ENCODE measurements at places on chromosomes 4 and X. TPM values are rescaled to one million over a fixed set of nuclear protein-coding genes. Genes with fewer than 3 reads are reported as not detected.

- no peaks in the 10 kb centered on the region for H3K4me1 ChIP-seq
- peak within 1 kb of the TSS; percentile 97 for H3K27ac ChIP-seq
- no peaks in the 10 kb centered on the region for H3K27me3 ChIP-seq
- no peak for DNase-seq
- peak within 1 kb of the TSS; percentile 84 for H3K4me3 ChIP-seq
- H3K36me3 ChIP-seq, result no peaks in the 10 kb centered on the region
These were observed at the start of gene PPP1R3F for GRCh38 chrX:49269767-49270248. TSS of gene PPP1R3F (plus strand) at chrX:49269793. CDS start at chrX:49269870, 77 bp downstream.

DNA sequence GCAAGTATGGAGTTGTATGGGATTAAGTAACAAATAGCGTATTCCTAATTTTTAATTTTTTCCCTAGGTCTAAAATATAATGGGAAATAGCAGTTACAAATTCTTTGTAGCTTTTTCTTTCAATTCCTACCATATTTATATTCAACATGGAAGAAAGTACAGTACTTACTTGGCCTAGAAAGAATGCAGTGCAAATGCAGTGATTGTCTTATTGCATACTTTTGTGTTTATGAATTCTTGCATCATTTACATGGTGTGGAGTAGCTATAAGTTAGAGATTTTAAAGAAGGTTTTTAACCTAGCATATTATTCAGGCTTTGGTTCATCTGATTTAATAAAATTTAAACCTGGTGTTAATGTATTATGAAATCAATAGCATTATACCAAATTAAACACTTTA lies 263.3 kb downstream of the BMPR1B start:
- no peaks in the 10 kb centered on the region for H3K4me1 ChIP-seq
- no peak for DNase-seq
- no peak overlapping the region for H3K4me3 ChIP-seq
- H3K36me3 ChIP-seq, result no peaks in the 10 kb centered on the region
- no peak overlapping the region for H3K27ac ChIP-seq
- no peaks in the 10 kb centered on the region for H3K27me3 ChIP-seq

- no peaks in the 10 kb centered on the region for H3K36me3 ChIP-seq
- no peak for DNase-seq
- no peaks in the 10 kb centered on the region for H3K27me3 ChIP-seq
- H3K4me3 ChIP-seq, result no peak overlapping the region
- no peaks in the 10 kb centered on the region for H3K4me1 ChIP-seq
These were observed 90.7 kb upstream of the BRS3 start for GRCh38 chrX:136397001-136397400.

- H3K4me1 ChIP-seq, result no peaks in the 10 kb centered on the region
- no peak overlapping the region for H3K4me3 ChIP-seq
- no peaks in the 10 kb centered on the region for H3K27me3 ChIP-seq
- no peak overlapping the region for H3K27ac ChIP-seq
- no peaks in the 10 kb centered on the region for H3K36me3 ChIP-seq
These were observed 29.1 kb downstream of the RIPPLY1 start for GRCh38 chrX:106874075-106874474.

DNA sequence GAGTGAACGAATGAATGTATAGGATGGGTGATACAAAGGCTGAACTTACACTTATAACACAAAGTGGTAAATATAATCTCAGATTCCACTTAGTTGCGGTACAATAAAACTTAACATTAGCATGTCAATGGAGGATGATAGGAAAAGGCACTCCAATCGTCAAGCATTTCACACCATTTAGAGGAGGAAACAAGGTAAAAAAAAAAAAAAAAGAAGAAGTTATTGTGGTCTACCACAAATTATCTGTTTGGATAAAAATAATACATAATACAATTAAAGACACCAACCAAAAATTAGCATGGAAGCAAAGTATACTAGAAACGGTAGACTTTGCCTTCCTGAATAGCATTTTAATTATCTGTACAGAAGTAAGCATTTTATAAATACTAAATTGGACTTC lies 205.5 kb downstream of the PPP3CA start:
- no peaks in the 10 kb centered on the region for H3K4me1 ChIP-seq
- H3K4me3 ChIP-seq, result no peak overlapping the region
- H3K36me3 ChIP-seq, result no peaks in the 10 kb centered on the region
- DNase-seq, result no peak

DNA sequence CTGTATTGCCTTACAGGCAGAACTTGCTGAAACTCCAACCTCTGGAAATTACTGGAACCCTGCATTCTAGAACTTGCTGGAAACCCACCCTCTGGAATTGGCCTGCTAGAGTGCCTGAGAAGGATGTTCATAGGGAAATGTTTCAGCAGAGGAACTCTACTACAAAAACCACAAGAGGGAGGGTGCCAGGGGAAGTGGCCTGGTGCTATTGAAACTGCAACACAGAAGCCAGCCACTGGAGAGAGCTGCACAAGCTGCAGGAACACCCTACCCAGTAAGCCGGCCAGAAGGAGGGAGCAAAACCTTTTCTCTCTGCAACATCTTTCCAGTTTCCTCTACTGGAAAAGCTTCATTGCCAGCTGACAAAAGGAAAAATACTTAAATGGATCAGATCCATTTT lies 2.5 kb upstream of the BRWD3 start:
- peaks cover 9% of the 10 kb centered on the region for H3K27me3 ChIP-seq
- no peak for DNase-seq
- no peak overlapping the region for H3K4me3 ChIP-seq
- H3K4me1 ChIP-seq, result no peaks in the 10 kb centered on the region
- H3K27ac ChIP-seq, result no peak overlapping the region
- no peaks in the 10 kb centered on the region for H3K36me3 ChIP-seq

GRCh38 chr4:39521253-39521919 lies 5.9 kb downstream of the UGDH start:
- no peaks in the 10 kb centered on the region for H3K4me1 ChIP-seq
- DNase-seq, result no peak
- H3K36me3 ChIP-seq, result no peaks in the 10 kb centered on the region

The MAGED4B gene
- 3.9 TPM for total RNA-seq

The OTC gene
- 1.4 TPM for total RNA-seq
